ENCODE measurements at places on chromosomes 4 and X.

DNA sequence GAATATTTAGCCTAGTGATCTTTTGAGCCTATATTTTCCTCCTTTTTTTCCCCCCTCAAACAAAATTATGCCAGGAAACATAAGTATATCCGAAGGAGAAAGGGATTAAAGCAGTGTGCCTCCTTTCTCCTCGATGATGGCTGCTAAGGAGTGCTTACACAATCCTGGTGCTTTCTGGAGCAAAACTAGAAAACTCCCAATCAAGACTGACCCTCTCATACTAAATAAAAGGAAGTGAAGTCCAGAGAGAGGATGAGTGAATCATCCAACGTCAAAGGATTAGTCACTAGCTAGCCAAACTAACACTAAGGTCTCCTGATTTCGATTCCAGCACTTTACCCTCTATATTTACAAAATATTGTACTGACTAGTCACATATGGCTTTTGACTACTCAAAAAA lies 146.8 kb downstream of the PPP3CA start:
- no peak for DNase-seq

- DNase-seq = no peak
Measured at GRCh38 chrX:10507181-10507580, 113.2 kb downstream of the MID1 start.

DNA sequence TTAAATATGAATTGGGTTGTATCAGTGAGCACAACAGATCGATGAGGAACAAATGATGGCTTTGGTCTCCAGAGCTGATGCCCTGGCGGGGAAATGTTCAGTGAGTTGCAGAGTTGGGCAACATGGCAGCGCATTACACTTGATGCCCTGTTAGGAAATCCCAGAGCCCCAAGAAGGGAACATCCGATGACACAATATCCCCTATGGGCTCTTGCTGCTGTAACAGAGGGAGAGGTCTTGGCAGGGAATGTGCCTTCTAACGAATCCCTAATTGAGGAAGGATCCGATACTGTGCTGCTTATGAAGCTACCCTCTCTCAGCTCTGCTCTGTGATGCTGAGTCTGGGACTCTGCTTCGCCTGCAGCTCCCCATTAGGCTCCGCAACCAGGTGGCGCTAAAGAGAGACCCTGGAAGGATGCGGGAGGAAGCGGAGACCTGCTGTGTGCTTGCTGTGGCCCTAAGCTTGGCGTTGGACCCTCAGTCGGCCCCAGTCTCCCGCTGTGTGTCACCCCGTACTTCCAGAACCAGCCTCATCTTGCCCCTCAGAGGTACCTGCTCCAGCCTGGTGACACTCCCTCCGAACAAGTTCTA lies 38.9 kb downstream of the PDHA1 start:
- peak; percentile 7 for DNase-seq

- no peak for DNase-seq
Measured at GRCh38 chr4:165472943-165473676, 94.3 kb downstream of the CPE start.

DNA sequence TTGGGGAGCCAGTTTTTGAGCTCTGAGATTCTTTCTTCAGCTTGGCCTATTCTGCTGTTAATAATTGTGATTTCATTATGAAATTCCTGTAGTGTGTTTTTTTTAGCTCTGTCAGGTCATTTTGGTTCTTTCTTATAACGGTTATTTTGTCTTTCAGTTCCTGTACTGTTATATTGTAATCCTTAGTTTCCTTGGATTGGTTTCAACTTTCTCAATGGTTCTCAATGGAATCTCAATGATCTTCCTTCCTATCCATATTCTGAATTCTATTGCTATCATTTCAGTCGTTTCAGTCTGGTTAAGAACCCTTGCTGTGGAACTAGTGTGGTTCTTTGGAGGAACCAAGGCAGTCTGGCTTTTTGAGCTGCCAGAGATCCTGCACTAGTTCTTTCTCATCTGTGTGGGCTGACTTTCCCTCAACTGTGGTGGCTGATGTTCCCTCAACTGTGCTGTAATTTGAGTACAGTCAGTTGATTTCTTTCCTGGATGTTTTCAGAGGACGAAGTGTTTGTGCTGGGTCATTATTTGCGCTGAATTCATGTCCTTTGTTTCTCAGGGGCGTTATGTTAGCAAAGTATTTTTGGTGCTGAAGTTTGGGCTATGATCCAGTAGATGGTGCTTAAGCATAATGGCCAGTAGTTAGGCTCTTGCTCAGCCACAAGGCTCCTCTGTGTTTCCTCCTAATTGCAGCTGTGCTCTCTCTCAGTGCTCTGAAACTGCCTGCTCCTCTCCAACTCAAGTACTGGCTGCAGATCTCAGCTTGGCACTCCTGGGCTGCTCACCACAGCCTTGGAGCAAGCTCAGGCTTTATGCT lies 27.5 kb downstream of the ENPEP start:
- DNase-seq = no peak

DNA sequence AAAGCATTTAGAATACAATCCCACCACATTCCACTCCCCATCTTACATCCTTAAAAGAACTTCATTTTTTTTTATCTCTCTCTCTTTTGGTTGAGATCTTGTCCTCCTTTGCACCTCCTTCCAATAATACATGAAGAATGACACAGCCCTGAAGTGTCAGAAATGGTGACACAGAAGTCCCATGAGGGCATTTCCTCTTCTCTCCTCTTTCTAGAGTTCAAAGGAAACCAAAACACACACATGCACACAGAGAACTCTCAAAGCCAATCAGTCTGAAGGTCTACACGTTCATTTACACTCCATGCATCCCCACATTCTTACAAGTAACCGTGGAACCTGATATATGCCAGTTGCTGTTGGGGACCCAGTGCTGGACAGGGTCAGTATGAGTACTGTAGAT lies 450.7 kb downstream of the HNRNPD start:
- DNase-seq = no peak

DNA sequence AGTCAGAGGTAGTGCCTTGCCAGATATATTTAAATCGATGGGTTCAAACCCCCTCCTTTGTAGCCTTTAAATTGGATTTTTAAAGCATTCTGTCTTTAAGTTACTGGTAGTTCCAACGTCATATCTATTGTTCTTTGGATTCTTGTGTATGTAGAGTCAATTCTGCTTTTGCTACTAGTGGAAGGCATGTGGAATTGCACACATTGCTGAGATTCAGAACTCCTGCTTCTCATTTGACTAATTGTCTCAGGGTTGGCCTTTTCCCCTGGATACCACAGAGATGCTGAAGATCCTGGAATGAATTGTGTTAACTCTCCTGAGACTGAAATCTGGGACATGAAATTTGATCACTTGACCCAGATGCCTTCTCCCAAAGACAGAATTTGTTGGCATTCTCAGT lies 328.3 kb upstream of the RPS6KA3 start:
- no peak for DNase-seq

DNA sequence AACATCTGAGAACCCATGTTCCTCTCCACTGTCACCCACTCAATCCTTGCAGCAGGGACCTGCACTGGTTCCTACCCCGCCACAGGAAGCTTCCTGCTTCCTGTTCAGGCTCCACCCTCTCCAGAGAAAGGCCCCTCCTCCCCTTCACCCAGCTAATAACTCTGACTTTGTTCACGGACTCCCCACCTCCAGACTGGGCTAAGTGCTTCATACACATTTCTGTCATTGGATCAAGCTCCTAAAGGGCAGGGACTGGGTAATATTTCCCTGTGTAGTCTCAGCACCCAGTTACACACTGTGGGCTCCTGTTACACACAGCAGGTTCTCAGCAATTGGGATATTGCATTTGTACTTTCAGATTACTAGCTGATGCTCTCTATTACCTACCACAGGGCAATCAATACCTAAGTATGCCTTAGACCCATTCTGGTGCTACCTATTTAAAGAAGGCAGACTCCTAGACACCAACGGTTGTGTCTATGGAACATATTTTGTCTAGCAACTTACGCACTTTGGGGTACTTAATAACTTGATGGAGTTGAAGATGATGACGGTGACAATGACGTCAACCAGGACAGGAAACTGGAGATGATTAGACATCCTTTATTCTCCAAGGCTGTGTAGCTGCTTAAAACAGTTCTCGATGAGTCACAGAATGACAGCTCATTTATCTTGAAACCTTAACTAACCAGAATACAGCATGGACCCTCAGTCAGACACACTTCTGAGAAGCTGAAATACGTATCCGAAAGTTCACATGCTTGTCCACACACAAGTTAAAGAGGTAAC lies 58.1 kb downstream of the MAML3 start:
- DNase-seq = peak; percentile 69

DNA sequence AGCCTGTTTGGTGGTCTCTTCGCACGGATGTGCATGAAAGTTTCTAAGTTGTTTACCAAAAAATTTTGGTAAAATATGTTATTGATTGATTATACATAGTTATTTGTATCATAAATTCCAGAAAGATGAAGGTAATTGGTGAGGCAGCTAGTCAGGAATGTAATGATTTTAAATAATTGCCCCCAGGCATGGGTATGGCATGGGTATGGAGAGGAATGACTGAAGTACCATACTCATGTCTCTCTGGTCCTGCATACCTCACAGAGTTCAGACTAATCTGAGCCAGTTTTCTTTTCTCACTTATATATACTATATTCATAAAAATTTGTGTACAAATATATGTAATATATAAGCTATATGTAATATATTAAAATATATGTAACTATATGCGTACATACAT lies 329.0 kb upstream of the TECRL start:
- no peak for DNase-seq

GRCh38 chrX:793216-793770 lies 162.7 kb downstream of the SHOX start:
- no peak for DNase-seq

- no peak for DNase-seq
Measured at GRCh38 chrX:148214786-148215185, 233.6 kb downstream of the FMR1NB start.

- DNase-seq = no peak
Measured at GRCh38 chrX:8284131-8284530, 113.1 kb upstream of the VCX2 start.

DNA sequence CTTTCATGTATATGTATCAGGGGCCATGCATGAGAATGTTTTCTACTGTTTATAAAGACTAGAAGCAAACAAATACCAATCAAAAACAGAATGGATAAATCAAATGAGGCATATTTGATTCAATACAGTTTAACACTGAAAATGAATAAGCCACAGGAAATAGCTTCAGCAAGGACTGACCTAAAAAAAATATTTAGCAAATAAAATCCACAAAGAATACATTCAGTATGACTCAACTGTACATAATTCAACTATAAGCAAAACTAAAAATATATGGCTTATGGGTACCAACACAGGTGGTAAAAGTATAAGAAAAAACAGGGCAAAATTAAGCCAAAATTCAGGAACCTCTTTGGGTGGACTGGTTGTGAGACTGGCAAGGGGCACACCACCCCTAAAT lies 112.9 kb downstream of the KCNIP4 start:
- no peak for DNase-seq

DNA sequence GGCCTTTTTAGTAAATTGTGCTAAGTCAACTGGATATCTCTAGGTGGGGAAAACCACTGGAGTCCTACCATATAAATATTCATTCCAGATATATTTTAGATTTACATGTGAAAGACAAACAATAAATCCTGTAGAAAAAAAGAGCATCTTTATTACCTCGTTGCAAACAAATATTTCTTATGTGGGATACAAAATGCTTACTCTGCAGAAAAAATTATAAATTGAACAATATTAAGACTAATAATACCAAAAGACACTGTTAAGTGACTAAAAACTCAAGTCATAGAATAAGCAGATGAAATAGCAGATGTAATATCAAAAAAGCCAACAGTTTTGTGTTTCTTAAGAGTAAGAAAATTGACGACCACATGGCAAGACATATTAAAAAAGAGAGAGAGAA lies 43.8 kb downstream of the SULT1B1 start:
- DNase-seq = no peak

DNA sequence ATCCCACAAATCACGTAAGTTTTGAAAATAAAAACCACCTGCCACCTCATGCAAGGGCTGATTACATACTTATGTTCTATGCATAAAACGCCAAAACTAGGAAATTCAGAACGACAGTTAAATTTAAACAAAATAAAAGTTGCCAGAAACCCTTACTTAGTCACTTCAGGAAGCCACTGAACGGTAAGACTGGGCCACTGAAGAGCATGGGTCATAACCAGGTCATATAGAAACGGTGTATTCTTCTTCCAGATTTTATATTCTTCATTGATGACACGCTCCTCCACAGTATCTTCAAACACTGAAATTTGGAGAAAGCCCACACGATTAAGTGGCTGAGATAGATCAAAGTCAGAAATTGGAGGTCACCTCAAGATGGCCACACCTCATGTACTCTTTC lies 1.2 kb downstream of the RBBP7 start:
- no peak for DNase-seq

DNA sequence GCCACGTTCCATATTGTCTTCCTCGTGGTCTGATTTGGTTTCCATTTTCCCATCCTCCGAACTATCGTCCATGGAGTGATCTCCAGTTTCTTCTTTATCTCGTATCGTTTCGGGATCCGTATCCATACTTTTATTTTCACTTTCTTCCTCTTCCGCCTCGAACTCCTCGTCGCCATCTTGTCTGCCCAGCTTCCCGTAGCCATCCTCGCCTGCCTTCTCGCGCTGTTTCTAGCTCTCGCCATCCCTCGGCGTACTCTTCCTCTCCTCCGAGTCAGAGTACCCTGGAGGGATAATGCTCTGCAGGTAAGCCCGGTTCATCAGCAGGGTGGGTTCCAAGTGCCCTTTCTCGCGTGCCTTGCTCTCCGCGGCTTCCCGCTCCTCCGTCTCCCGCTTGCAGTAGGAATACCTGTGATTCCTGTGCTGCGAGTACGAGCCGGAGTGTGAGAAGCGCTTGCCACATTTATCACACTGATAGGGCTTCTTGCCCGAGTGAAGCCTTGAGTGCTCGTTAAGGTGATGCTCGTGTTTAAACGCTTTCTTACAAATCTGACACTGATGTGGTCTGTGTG lies 134.5 kb upstream of the TAPT1 start:
- no peak for DNase-seq

DNA sequence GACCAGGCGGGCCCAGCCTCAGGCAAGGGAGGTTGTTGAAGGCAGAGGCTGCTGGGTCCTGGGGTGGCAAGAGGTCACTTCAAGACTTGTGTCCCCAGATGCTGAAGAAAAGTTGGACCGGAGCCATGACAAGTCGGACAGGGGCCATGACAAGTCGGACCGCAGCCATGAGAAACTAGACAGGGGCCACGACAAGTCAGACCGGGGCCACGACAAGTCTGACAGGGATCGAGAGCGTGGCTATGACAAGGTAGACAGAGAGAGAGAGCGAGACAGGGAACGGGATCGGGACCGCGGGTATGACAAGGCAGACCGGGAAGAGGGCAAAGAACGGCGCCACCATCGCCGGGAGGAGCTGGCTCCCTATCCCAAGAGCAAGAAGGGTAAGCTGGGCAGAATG lies 4.4 kb downstream of the PQBP1 start:
- DNase-seq = no peak

DNA sequence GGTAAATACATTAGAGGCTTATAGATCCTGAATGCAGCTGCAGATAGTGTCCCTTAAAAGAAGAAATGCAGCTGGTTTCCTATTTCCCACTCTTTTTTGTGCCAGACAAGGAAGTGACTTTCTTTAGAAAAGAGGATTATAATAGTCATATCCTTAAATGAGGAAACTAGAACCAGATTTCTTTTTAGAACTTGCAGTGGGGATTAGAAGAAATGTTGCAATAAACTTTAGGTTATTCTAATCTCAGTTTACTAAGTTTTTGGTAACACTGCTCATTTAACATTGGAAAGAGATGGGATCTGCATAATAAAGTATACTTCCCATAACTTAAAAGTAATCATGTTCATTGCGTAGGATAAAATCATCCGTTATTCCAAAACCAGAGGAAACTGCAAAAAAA lies 101.9 kb downstream of the SLIT2 start:
- DNase-seq = no peak
